ENCODE measurements at places on chromosomes 7 and 10.

- no peak for DNase-seq
These were observed 1.2 kb downstream of the SLC4A2 start for GRCh38 chr7:151060416-151061212.

GRCh38 chr10:112395809-112396530 is 22.1 kb downstream of the ACSL5 start:
- DNase-seq, result no peak

- DNase-seq, result no peak
These were observed 14.4 kb downstream of the SGPL1 start for GRCh38 chr10:70830164-70830563.

DNA sequence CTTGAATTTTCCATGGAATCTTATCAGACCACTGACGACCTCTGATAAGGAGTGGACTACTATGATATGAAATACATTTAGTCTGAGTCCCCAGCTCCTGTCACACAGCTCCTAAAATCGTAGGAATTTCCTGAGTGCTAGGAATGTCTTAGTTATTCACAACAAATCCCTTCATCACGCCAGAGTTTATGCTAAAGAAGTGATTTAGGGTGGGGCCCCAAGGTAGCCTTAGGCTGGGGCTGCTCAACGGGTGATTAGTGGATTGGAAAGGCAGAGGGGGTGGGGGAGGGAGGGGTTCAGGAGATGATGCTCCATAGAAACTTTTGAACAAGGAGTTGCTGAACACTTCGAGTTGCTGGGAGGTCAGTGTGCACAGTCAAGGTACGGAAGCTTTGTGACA is 7.0 kb upstream of the TET1 start:
- no peak for DNase-seq

GRCh38 chr7:75870557-75871161 is 8.2 kb upstream of the RHBDD2 start:
- no peak for DNase-seq

- DNase-seq, result no peak
These were observed 91.5 kb upstream of the THSD7A start for GRCh38 chr7:11923376-11923930.

DNA sequence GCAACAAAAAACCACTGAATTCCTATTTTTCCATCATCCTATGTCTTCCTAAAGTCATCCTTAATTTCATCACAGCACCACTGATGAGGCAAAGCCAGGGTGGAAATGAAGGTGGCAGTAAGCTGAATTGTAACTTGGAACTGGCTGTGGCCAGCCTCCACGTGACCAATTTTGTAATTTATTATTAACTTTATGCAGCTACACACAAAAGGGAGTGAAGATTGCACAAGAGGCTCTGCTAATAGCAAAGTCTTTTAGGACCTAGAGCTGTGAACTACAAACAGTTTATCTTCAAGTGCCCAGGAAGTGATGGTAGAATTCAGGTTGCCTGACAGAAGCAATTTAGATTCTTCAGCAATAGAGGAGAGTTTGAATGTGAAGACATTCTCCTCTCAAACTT is 176.4 kb downstream of the CCDC71L start:
- no peak for DNase-seq

GRCh38 chr7:143299840-143300239 is 11.7 kb downstream of the CASP2 start:
- DNase-seq, result peak; percentile 57

DNA sequence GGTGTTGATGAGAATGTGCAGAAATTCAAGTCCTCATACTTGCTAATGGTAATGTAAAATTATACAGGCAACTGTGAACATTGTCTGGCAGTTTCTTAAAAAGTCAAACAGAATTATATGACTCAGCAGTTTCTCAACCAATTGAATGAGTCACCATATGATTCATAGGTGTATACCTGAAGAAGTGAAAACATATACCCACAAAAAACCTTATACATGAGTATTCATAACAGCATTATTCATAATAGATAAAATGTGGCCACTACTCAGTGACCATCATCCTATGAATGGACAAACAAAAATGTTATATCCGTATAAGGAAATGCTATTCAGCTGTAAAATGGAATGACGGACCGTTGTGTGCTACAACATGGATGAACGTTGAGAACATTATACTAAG is 253.5 kb downstream of the MALRD1 start:
- DNase-seq, result no peak

GRCh38 chr10:121357401-121357800 is 240.8 kb downstream of the FGFR2 start:
- DNase-seq, result no peak

DNA sequence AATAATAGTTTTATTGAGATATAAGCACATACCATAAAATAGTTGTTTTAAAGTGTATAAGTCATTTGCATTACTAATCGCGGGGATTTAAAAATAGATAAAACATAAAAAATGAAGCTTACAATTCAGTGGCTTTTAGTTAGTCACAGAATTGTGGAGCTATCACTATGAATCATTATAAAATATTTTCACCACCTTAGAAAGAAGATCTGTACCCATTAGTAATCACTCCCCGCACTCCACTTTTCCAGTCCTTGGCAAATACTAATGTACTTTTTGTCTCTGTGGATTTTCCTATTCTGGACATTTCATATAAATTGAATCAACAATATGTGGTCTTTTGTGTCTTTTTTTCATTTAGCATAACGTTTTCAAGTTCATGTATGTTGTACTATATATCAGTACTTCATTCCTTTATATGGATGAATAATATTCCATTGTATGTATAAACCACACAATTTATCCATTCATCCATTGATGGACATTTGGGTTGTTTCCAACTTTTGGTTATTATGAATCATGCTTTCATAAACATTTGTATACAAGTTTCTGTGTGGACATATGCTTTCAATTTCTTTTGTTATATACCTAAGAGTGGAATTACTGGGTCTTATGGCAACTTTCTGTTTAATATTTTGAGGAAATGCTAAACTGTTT is 162.5 kb downstream of the MAGI2 start:
- DNase-seq, result no peak

GRCh38 chr10:119893074-119893473 is 544 bp downstream of the SEC23IP start:
- no peak for DNase-seq

DNA sequence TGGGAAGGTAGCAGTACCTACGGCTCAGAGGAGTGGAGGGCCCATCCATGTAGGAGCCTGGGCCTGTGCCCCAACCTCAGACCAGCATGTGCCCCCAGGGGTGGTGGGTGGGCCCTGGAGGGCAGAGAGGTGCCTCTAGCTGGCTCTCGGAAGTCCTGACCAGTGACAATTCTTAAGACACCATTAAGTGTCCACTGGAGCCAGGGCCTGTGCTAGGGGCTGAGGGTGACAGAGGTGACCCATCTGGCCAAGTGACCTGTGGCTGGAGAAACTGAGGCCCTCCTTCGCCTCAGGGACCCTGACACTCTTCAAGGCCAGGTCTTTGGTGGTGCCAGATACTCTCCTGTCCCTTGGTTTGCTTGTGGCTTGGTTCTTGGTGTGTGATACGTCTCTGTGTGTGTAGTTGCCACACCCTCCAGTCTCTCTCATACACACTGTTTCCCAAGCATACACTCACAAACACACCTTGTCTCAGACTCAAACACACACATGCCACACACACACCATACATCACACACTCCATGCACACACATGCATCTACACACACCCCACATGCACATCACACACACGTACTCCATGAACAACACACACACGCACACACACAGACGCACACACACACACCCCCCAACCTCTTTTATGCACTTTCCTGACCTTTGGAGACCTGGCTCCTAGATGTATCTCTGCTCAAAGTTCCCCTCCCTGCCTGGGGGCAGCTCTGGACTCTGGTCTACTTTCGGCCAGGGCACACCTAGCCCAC is 897 bp upstream of the RAMP3 start:
- no peak for DNase-seq

DNA sequence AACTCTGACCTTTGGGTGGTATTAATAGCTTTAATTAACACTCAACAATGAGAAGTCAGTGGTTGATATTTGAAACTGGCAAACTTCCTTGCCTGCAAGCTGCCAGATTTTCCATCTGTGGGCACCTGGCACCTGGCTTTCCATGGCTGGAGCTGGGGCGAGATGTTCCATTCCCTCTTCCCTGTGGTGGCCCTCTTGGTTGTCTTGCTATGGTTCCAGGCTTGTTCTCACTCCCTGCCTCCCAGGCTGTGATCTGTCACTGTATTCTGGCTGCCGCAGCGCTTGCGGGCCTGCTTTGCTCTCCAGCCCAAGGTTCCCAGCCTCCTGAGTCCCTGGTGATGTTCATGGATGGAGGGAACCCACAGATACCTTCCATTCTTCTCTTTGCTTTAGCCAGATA is 201.0 kb downstream of the FRMD4A start:
- no peak for DNase-seq

GRCh38 chr7:39757604-39758003 is 134.2 kb downstream of the RALA start:
- no peak for DNase-seq

DNA sequence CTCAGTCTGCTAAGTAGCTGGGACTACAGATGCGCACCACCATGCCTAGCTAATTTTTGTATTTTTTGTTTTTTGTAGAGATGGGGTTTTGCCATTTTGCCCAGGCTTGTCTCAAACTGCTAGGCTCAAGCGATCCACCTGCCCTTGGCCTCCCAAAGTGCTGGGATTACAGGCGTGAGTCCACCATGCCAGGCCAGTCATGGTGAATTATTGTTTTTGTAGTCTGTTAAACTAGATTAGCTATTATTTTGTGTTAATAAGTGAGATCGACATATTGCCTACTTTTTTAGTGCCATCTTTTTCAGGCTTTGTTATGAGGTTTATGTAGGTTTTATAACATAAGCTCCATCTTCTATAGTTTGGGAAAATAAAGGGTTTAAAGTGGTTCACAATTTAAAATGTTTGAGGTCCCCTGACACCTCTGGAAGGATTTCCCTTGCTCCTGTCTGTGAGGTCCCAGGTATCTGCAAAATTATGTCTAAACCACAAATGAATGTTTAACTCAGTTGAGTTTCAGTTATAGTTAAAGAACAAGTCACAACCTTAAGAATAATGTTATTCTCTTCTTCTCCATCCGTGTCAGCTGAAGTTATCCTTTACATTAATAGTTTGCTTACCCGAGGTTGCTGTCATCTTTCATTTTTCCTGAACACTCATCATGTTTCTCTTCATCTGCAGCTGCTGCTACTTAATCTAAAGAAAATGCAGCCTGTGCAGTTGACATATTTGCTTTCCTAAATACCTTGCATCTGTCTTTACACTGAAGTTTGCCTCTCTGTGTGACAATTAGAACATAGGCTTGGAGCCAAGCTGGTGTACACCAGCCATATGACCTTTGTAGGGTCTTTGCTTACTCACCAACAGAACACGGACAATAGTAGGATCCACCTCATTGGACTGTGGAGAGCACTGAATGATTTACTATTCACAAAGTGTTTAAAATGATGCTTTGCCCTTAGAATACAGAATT is 8.9 kb upstream of the VSTM4 start:
- DNase-seq, result no peak

DNA sequence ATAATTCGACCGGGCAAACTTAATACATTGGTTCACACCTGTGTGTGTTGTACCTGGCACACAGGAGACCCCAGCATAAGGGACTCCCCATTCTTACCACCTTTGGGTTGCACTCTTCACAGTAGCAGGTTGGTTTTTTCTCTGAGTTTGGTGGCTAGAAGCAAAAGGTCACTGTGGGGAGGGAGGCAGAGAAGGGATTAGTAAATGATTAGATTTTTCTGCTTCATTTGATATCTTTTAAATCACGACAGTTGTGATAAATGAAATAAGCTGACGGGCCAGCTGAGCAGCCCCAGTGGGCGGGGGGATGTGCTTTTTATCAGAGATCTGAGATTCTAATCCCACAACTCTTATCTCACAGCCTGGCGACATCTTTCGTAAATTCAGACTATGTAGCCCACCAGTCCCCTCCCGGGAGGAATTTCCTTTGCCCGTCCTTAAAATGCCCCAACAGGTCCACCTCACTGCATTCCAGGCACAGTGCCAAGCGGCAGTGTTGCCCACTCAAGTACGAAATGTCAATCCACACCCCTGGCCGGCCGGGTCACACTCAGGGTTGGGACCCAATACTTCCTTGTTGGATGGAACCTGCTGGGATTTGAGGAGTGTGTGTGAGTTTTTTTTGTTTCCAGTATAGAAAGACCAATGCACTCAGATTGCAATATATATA is 10.5 kb upstream of the KCP start:
- DNase-seq, result no peak

DNA sequence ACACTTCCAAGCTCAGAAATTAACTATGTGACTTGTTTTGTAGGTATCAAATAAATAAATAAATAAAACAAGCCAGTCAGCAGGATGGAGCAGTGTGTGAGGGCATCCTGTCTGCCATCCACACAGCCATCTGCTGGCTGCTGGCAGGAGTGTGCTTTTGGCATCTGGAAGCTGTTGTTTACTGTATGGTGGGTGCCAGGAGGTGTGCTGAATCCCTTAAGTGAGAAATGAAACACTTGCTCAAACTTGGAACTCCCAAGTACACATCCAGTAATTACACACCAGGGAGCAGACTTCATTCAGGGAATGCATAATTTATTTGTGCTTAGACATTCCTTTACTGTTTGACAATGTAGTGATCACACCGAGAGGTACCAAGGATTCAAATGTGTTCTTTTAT is 16.9 kb upstream of the TAX1BP1 start:
- DNase-seq, result no peak

- no peak for DNase-seq
These were observed 835 bp downstream of the COMMD3 start for GRCh38 chr10:22317076-22317370.

- DNase-seq, result no peak
These were observed 1139.4 kb upstream of the LRRN3 start for GRCh38 chr7:109951565-109951928.

GRCh38 chr7:105388356-105389087 is at the start of gene SRPK2:
Gene SRPK2 (minus strand): TSS chr7:105388921.
- DNase-seq, result peak; percentile 76

- no peak for DNase-seq
These were observed 25.4 kb upstream of the ANK3 start for GRCh38 chr10:60414877-60415585.

GRCh38 chr7:155232911-155233310 is 64.8 kb upstream of the INSIG1 start:
- DNase-seq, result no peak

GRCh38 chr10:61941202-61941681 is 39.7 kb downstream of the ARID5B start:
- no peak for DNase-seq

DNA sequence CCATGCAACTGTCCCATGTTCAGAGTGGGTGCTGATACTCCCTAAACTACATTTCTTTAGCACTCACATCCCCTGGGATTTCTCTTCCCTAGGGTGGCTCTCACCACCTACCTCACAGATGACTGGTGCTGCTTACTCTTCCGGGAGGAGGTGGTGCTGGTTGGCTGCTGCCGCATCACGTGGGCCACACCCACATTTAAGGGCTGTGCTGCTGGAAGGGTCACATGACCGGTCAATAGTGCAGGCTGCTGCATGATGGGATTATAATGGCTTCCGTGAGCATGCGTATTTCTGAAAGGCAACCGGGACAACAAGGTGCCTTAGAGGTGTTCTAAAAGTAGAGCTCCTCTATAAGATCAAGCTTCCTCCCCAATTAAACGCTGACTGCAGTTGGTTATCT is 76.8 kb downstream of the CLEC2L start:
- no peak for DNase-seq

GRCh38 chr10:47047577-47048525 is 136.6 kb downstream of the PTPN20 start:
- peak; percentile 84 for DNase-seq
